ENCODE measurements at places on chromosomes 11 and 22.

DNA sequence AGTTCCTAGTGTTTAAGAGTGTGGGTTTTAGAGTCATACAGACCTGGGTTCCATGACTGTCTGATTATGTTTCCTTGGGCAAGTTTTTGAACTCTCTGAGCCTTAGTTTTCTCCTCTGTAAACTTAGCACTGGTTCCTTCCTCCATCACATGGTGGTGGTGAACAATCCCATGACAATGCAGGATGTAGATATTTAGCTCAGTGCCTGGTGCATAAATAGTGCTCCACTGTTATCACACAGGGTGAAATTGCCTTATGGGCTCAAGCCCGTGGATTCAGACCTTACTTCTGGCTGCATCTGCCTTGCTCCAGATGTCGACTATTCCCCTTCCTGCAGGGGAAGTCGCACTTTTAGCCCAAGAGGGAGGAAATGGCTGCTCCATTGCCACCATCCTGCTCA lies 62.7 kb downstream of the LDLRAD3 start:
- DNase-seq: no peak

GRCh38 chr11:73838443-73839122 lies 38.1 kb downstream of the COA4 start:
- no peak for DNase-seq

DNA sequence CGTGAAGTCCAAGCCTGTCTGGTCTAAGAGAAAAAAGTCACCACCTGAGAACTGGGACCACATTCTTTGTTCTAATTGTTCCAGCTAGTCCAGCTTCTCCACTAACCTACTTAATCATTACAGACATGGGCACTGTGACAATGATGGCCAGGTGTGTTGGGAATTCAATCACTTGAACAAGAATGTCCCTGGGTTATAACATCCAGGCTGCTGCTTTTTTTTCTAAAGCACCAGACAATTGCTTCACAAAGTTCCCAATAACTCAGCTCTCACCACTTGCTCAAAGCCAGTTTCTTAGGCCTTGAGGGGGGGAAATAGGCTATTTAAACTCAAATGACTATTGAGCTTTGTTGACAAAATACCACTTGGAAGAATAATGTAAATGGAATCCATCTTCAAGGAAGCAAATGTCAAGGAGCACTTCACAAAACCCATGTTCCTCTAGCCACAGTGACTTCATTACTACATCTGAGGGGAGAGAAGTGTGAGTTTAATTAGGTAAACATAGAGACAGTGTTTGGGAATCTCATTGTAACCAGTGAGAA lies 80.3 kb downstream of the ME3 start:
- DNase-seq: peak; percentile 34

- DNase-seq: no peak
These were observed 82.7 kb downstream of the CADM1 start for GRCh38 chr11:115421352-115421991.

- DNase-seq: no peak
These were observed 860 bp downstream of the TMEM184B start for GRCh38 chr22:38271927-38272372.

DNA sequence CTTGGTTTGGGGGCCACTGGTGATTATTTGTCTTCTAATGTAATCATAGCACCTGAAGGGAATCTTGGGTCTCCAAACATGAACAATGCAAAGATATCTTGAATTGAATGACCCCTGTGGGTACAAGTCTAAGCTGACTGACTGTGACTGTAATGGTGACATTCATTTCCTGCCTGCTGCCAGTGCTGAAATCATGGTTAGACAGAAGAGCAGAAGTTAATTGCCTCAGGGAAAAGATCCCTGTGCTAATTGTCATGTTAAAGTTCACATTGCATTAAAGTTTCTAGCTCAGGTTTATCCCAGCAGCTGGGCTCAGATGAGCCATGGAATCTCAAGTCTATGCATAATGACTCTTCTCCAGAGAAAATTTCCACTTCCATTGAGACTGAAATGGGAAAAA lies 772.0 kb downstream of the ETS1 start:
- DNase-seq: no peak

DNA sequence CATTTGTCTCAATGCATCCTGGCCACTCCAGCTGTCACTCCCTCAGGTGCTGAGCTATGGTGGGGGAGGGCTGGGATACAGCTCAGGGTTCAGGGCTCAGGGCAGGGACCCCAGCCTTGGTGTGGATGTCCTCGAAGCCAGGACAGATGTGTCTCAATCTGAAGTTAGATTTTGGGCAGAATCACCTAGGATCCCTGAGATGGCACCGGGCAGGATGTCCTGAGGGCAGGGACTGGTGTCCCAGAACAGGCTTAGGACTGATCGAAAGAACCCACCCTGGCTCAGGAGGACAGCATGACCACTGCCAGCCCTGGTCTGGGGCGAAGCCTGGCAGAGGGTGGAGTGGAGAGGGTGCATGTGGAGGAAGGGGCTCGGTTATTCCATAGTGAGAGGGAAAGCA lies 96.8 kb upstream of the THY1 start:
- DNase-seq: no peak

GRCh38 chr11:133065847-133066485 lies 466.3 kb downstream of the OPCML start:
- no peak for DNase-seq

DNA sequence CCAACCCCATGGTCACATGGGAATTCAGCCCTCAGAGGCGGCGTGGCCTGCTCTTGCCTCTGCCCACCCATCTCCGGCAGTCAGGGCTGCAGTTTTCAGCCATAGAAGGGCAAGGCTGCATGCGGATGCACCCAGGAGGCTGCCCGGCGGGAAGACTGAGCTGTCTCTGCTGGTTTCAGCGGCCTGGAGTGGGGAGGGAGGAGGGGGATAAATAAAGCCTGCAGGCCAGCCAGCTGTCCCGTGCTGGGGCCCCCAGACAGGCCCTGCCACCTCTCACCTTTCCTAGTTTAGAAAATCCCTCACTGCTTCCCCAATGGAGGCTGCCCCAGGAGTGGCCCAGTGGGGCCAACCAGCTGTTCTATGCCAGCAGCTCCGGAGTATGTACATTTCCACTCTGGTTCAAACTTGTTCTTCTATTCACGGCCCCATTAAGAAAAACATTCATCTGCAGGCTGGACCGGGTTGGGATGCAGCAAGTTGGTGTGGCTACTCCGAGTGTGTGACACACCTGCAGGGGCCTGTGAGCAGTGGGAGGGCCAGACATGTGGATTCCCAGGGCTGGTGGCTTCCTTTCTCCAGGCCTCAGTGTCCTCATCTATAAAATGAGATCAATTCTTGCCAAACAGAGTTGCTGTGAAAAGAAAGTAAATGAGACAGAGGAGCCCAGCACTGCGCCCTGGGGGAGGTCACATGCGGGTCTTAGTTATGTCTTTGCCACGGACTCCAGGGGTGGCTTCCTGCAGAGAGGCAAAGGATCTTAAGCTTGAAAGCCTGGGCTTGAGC lies 5.0 kb downstream of the MICALL1 start:
- no peak for DNase-seq

Data from HS-27A (cell line).